Hematopoietic multipotent progenitor cell (in vitro differentiated cells): ENCODE measurements at places on chromosomes 16 and 17. TPM values are rescaled to one million over a fixed set of nuclear protein-coding genes. Genes with fewer than 3 reads are reported as not detected.

SOCS3 gene
- total RNA-seq = 118 TPM

STAC2 gene
- total RNA-seq = not detected

TMEM238L gene
- not detected for total RNA-seq

SLC16A5 gene
- 47.4 TPM for total RNA-seq

KRT39 gene
- total RNA-seq = under 0.01 TPM

ZFP3 gene
- 1.3 TPM for total RNA-seq

FNDC8 gene
- total RNA-seq = not detected
